ENCODE measurements at places on chromosomes 12 and 14.

DNA sequence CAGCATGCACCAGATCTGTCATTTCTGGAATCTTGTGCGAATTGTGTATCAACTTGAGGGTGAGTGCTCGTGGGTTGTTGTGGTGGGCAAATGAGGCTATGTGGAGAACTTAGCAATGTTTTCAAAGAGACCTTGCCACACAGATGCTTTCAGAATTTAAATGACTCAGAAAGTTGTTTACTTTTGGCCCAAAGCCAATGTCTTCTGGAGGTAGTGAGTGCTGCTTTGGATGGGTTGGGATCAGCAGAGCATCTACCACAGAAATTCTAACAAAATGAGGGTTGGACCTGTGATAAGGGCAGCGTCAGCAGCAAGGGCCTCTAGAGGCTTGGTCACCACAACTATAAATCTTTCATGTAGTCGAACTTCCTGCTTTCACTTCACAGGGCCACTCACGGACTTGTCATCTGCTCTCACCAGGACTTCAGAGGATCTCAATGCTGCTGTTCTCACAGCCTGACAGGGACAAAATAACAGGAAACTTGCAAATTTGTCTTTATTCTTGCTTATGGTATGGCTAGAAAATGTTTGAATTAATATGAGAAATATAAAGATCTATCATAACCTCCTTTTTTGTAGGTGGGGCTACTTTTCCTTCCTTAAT is 111.4 kb downstream of the DACT1 start:
- DNase-seq: no peak

DNA sequence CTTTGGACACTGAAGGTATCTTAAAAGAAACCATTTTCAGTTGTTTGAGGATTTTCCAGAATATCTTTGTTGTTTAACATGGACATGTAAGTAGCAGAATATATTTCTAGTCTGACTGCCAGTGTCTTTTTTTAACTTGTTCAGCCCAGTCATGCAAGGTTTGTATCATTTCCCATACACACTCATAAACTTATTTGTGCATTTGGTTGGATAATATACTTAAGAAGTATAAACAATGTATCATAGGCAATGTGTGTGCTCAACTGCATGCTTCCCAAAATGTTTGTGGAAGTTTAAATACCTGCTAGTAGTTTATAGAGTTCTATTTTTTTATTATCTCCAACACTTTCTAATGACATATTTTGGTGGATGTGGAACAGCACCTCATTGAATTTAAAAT is 707.4 kb upstream of the FBXO33 start:
- no peak for DNase-seq

GRCh38 chr12:98059659-98060343 is 455.6 kb upstream of the TMPO start:
- no peak for DNase-seq

GRCh38 chr12:52074971-52075724 is 4.4 kb upstream of the SMIM41 start:
- DNase-seq: no peak

- DNase-seq: no peak
Observed at GRCh38 chr12:67811437-67812361, 163.2 kb downstream of the DYRK2 start.
